GM20000 (cell line): ENCODE measurements at places on chromosomes 12 and 14.

GRCh38 chr14:52267501-52268278 is at the start of gene PTGDR:
Gene PTGDR (plus strand): TSS chr14:52267698. CDS start chr14:52267815, 117 bp downstream.
- DNase-seq: no peak

- no peak for DNase-seq
Observed at GRCh38 chr12:118835926-118836325, 145.4 kb upstream of the SRRM4 start.

- DNase-seq: no peak
Observed at GRCh38 chr12:13631873-13632272, 349.5 kb downstream of the GRIN2B start.

GRCh38 chr14:30440961-30441360 is 118.0 kb upstream of the G2E3 start:
- DNase-seq: no peak

DNA sequence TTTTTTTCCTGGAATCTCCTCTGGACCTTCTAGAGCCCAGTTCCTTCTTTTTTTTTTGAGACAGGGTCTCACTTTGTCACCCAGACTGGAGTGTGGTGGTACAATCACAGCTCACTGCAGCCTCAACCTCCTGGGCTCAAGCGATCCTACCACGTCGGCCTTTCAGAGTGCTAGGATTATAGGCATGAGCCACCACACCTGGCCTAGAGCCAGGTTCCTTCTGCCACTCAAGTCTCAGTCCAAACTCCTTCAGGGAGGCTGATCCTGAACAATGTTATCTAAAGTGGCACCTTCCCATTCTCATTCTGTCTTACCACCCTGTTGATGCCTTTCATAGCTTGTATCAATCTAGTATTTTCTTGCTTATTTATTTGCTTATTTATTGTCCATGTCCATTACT is 22.3 kb upstream of the ELK3 start:
- DNase-seq: no peak

GRCh38 chr12:56839915-56840325 is 76.8 kb downstream of the HSD17B6 start:
- DNase-seq: peak; percentile 48

- no peak for DNase-seq
Observed at GRCh38 chr12:114226241-114226928, 179.6 kb downstream of the TBX5 start.

GRCh38 chr12:53808023-53808705 is 56.4 kb upstream of the CISTR start:
- no peak for DNase-seq

- DNase-seq: no peak
Observed at GRCh38 chr12:132125736-132126135, 18.4 kb downstream of the DDX51 start.

DNA sequence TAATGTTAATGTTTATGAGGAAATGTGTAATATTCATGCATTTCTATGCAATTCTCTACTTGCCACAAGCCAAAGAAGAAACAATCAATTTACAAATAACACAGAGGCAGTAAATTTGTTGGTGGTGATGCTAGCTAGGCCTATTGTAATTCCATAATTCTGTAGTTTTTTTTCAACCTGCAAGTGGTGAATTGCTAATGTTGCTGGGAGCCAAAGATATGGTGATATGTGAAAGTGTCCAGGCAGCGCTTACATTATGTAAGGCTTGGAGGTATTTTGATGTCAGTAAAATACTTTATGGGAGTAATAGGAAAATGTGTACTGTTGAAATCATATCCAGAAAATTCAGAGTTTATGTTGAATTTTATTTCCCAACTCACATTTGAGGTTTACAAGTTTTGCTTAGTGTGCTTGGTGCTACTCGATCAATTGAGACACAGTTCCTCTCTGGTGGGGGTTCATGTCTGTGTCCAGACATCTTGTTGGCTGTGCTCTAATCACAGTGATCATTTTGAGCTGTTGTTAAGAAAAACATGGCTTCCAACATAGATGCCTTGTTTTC is 23.2 kb downstream of the TMTC2 start:
- DNase-seq: no peak

GRCh38 chr12:10113075-10113474 is 14.3 kb upstream of the CLEC1A start:
- no peak for DNase-seq

GRCh38 chr14:36281309-36281708 is 39.1 kb downstream of the MBIP start:
- no peak for DNase-seq

DNA sequence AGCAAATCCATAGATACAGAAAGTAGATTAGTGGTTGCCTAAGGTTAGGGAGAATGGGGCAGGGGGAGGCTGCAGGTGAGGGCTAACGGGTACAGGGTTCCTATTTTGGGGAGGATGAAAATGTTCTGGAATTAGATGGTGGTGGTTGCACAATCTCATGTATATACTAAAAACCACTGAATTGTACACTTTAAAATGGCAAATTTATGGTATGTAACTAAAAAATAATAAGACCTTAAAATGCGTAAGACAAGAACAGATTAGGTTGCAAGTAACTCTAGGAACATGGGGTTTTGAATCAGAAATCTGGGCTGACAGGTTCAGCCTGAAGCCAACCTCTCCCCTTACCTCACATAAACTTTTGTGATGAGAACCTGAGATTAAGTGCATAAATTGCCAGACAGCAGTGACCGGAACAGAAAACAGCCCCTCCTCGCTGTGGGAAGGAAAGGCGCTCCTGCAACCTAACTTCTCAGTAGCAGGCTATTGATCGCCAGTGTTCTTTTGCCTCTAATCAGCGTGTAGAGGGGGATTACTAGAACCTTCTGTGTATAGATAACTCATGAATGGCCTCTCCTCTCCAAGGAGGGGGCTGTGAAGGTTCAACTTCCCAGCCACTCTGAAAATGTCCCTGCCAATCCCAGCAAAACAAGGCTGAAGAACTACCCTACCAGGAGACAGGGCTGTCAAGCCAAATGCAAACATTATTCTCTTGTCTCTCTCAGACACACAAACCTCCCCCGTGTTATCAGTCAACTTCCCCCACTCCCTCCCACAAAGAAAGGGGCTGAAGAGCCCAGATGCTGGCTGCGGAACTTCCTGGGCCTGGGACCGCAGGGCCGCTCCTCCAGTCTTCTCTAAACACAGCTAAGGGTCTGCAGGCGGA is 1.9 kb downstream of the SSH1 start:
- DNase-seq: no peak

DNA sequence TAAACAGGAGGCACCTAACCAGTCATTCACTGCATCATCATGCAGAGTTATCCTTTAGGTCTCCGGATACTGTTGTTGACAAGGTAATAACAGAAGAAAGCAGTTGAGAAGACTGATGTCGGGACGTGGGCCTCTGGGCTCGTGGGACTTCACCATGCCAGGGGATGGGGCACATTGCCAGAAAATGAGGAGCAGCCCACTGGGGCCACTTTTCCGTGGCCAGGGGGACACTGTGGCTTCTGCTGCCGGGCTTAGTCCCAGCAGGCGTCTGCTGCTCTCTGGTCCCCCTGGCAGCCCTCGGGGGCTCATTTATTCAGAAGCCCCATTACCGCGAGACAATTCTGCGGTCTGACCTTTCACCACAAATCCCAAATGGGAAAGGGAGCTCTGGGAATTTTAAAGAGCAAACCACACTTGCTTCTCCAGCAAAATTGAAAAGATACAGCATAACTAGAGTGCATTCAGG is 201.2 kb downstream of the DAD1 start:
- DNase-seq: no peak

- no peak for DNase-seq
Observed at GRCh38 chr14:77843195-77843594, 43.3 kb downstream of the ADCK1 start.

- DNase-seq: no peak
Observed at GRCh38 chr14:59308086-59308485, 119.6 kb downstream of the DAAM1 start.

DNA sequence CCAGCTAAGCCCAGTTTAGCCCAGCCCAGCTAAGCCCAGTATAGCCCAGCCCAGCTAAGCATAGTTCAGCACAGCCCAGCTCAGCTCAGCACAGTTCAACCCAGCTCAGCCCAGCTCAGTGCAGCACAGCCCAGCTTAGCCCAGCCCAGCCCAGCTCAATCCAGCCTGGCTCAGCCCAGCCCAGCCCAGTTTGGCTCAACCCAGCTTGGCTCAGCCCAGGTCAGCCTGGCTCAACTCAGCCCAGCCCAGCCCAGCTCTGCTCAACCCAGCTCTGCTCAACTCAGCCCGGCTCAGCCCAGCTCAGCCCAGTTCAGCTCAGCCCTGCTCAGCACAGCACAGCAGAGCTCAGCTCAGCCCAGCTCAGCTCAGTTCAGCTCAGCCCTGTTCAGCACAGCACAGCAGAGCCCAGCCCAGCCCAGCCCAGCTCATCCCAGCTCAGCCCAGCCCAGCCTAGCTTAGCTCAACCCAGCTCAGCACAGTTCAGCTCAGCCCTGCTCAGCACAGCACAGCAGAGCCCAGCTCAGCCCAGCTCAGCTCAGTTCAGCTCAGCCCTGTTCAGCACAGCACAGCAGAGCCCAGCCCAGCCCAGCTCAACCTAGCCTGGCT is 330.9 kb downstream of the TMEM121 start:
- DNase-seq: no peak

DNA sequence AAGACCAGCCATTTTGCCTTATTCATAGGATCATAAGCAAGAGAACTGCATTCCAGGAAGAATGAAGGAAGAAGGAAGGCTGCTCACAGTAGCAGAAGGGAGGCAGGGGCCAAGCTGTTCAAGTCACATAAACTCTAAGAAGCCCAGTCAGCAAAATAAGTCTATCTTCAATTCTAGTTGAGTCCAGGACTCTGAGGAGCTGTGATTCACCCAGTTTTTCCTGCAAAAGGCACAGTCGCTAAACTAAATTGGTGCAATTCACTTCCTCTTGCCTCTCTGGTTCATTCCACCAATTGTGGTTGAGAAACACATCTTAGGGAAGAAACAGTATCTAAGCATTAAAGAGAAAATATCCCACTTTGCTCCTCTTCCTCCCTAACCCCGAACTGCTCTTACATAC is 9.8 kb downstream of the ZNF641 start:
- DNase-seq: no peak

- peak; percentile 95 for DNase-seq
Observed at GRCh38 chr14:23056956-23057756, at the start of gene CDH24. Gene CDH24 (minus strand): TSS chr14:23057520. CDS start chr14:23055733, 1,787 bp downstream.

DNA sequence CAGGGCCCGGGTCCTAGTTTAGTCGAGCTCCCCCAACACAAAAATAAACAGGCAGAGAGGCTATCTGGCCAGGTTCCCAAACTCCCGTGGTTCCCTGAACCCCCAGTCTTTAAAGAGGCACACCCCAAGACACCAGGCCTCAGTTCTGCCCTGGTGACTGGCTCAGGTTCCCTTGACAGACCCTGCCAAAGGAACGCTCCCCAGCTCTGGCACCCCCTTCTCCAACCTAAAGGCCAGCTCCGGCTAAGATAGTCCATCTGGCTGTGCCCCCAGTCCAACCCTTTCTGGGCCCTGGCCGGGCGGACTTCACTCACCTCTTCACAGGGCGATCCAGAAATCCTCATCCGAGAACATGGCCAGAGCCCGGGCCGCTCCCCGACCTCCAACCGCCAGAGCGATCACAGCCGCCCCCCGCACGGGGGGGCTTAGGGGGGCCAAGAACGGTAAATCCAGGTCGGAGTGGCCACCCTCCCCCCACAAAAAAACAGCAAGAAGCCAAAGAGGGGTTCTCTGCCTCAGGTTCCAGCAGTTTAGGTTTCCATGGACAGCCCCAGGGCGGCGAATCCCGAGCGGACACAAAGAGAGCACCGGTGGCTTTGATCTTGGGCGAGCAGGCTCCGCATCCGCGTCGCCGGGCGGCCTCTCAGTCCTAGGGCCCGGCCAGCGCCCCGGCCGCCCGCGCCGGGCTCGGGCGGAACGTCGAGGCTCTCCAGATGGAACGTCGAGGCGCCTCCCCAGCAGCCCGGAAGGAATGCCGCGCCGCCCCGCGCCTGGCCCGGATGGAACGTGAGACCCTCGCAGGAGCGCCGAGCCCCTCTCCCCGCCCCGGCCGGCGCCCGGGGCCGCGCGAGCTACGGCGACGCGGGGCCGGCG is 1.1 kb downstream of the KMT2D start:
- peak; percentile 59 for DNase-seq

DNA sequence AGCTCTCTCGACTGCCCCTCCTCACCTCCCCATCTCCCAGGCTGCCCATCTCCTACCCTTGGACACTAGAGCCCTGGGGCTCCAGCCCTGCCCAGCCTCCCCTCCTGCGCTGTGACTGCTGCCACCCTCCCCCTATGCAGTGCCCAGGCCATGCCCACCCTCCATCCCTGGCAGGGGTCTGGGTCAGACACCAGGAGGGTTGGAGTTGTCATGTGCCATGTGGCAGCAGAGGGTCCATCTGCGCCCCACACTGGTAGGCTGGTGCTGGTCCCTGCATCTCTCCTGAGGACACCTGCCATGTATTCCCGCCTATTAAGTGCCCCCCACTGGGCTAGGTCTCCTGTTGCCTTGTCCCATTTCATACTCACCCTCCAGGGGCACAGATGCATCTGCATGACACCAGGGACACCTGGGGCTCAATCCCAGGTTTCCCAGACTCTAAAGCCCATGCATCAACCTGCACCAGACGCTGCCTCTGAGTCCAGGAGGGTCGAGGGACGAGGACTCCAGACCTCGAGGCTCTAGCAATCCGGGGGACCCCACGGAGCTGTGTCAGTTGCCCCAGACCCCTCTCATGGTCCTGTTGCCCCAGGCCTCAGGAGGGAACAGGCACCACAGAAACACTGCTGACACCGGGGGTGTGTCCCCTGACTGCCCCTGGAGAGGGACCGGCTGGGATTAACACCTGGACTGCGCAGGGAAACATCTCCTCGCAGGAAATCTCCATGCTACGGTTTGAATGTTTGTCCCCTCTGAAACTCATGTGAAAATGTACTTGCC is 23.4 kb upstream of the SFSWAP start:
- DNase-seq: no peak

DNA sequence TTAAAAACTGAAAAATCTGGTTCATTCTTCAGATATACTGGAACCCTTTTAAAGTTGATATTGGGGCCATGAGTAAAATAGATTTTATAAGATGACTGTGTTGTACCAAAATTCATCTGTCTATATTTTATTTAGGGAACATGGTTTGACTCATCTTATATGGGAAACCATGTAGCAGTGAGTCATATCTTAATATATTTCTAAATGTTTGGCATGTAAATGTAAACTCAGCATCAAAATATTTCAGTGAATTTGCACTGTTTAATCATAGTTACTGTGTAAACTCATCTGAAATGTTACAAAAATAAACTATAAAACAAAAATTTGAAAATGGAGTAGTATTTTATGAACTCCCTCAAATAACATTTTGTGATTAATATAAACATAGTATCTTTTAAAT is 14.2 kb downstream of the PTGER2 start:
- DNase-seq: no peak
